Heart right ventricle (tissue), 16 donors: ENCODE measurements at places on chromosomes 4 and X. TPM values are rescaled to one million over a fixed set of nuclear protein-coding genes. Genes with fewer than 3 reads are reported as not detected.

Gene PPP2R2C
- total RNA-seq: 2.6 TPM

Gene NWD2
- total RNA-seq: not detected

Gene RASL11B
- total RNA-seq: 9.7 TPM

Gene TCEAL6
- total RNA-seq: not detected

Gene HEPH
- 28.2 TPM for total RNA-seq

Gene INTS6L
- 1.4 TPM for total RNA-seq

Gene ZNF157
- not detected for total RNA-seq

Gene ESX1
- total RNA-seq: not detected

Gene HAUS3
- total RNA-seq: 5.0 TPM

Gene MTTP
- total RNA-seq: 2.7 TPM

Gene ANKRD50
- 11.1 TPM for total RNA-seq

Gene ETDA
- not detected for total RNA-seq

Gene SLC2A9
- 6.1 TPM for total RNA-seq

Gene PLP1
- 2.1 TPM for total RNA-seq

Gene SLC26A1
- total RNA-seq: not detected

Gene SYTL5
- total RNA-seq: 0.14 TPM

Gene GABRE
- 17.1 TPM for total RNA-seq

Gene SPATA18
- total RNA-seq: 2.0 TPM

Gene PRPS1
- 28.0 TPM for total RNA-seq

Gene PNMA3
- total RNA-seq: 1.4 TPM

Gene IL21
- not detected for total RNA-seq

Gene NEUROG2
- not detected for total RNA-seq

Gene RHOH
- total RNA-seq: 0.90 TPM

Gene TXK
- total RNA-seq: 2.9 TPM

Gene NPY2R
- total RNA-seq: not detected

Gene NUP62CL
- total RNA-seq: 1.3 TPM

Gene MAGEA11
- not detected for total RNA-seq

Gene SLC4A4
- total RNA-seq: 12.3 TPM

Gene FAAH2
- total RNA-seq: not detected

Gene FGF16
- not detected for total RNA-seq

Gene CSAG2
- not detected for total RNA-seq

Gene HS3ST1
- total RNA-seq: 1.1 TPM

Gene CPLX1
- total RNA-seq: 3.4 TPM

Gene CT55
- not detected for total RNA-seq

Gene CT45A2
- total RNA-seq: not detected

Gene MMRN1
- total RNA-seq: 3.1 TPM

Gene MAGEA9B
- not detected for total RNA-seq

Gene BTK
- total RNA-seq: 4.0 TPM

Gene SMARCA1
- total RNA-seq: 31.0 TPM
